IPS DF 6.9 (cell line): ENCODE measurements at places on chromosomes 16 and 17.

DNA sequence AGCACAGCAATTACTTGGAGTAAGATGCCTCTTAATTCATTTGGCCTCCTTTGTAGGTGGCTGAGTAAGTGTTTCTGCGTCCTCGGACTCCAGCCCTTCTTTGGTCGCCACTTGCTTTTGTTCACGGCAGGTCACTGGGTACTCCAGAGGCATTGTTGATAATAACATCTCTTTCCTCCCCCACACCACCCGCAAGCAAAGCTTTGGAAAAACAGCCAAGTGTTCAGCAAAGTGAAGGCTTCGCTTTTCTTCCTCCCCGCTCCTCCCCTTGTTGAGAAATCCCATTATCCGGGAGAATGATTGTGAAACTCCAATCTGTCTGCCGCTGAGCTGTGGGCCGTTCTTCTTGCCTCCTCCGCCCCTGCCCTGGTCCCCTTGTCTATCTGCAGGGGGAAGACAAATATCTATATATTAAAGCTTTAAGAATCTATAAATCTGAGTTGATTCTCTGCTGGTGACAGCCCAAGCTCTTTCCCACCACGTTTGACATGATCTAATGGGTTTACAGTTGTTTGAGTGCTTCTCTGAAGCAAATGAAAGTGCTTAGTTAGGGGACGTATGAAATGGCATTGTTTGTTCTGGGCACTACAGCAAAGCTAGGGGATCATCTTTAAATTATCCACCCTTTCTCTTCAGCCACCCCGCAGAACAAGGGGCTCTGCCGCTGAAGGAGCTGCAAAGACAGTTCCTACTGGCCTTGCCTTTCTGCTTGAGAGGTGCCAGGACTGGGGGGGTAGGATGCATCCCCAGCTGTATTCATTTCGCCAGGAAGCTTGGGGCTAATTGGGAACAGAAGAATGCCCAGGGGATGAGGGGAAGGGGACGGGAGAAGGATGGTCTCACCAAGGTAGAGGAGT lies 167.1 kb downstream of the CCDC182 start:
- H3K36me3 ChIP-seq: no peaks in the 10 kb centered on the region
- H3K27me3 ChIP-seq: no peaks in the 10 kb centered on the region
- H3K4me3 ChIP-seq: no peak overlapping the region
- no peak for DNase-seq

DNA sequence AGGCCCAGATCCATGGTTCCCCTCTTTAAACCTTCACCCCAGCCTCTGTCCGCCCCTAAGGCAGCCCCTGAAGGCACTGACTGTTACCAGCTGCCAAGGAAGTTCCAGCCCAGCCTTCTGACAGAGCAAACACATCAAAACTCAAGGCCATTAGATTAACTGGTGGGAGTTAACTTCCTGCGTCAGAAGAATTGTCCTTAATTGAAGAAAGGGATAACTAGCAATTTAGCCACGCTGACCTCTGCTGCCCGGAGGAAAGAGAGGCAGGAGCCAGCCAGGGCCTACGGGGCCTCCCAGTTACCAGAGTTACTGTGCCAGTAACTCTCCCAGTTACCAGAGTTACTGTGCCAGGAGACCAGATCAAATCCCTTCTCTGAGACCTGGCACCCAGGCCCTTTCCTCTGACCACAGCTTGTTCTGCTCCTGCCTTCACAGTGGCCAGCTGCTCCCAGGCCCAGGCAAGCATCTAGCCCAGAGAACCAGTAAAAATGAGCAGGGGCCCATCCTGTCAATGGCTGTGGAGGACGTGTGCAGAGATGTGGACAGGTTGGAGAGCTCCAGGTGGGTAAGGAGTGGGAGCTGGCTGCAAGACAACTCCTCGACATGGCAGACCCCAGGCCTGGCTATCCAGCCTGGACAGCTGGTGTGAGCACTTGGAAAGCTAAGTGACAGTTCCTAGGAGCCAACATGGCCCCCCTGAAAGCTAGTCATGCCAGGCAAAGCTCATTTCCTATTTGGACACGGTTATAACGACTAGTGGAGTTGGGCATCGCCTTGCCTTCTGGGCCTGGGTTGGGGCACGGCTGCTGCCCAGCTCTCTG lies 2.8 kb upstream of the PITPNM3 start:
- H3K27ac ChIP-seq: no peak overlapping the region
- H3K4me1 ChIP-seq: peaks cover 7% of the 10 kb centered on the region; the same call in 1 of the 2 replicates
- DNase-seq: no peak
- H3K27me3 ChIP-seq: peaks cover 22% of the 10 kb centered on the region
- H3K4me3 ChIP-seq: no peak overlapping the region
- no peaks in the 10 kb centered on the region for H3K36me3 ChIP-seq

DNA sequence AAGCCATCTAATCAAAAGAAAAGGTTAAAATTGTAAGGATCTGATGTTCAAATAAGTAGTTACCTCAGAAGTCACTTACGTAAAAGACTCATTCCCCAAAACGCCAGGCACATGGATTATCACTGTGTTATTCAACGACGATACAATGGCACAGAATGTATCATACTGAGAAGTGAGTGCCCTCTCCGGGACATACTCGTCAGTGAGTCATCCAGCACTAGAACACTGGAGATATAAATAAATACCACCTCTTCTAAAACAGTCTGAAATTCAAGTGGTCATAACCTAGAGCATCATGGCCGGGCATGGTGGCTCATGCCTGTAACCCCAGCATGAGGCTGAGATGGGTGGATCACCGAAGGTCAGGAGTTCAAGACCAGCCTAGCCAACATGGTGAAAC lies 24.9 kb downstream of the USP31 start:
- H3K27me3 ChIP-seq: no peaks in the 10 kb centered on the region
- no peak overlapping the region for H3K27ac ChIP-seq
- DNase-seq: no peak
- no peak overlapping the region for H3K4me3 ChIP-seq

- H3K27me3 ChIP-seq: no peaks in the 10 kb centered on the region
- H3K36me3 ChIP-seq: no peaks in the 10 kb centered on the region
- H3K27ac ChIP-seq: no peak overlapping the region
Observed at GRCh38 chr17:2855063-2855600, 58.9 kb downstream of the RAP1GAP2 start.

DNA sequence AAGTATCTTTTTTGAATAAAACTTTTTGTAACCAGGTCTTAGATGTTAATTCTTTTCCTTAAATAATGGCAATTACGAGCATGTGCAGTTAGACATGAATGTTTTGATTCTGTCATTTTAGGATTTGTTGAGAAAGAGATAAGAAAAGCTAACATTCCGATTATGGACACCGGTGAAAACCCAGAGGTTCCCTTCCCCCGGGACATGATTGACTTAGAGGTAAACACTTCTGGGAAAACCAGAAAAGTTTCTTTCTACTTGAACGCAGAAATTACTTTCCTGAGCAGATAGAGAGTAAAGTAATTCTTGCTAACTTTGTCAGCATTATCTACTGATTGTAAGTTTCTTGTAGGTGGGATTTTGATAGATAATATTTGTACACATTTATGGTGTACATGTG lies 9.2 kb downstream of the ATP6V0A1 start:
- no peak overlapping the region for H3K4me3 ChIP-seq
- no peak for DNase-seq
- no peak overlapping the region for H3K27ac ChIP-seq

DNA sequence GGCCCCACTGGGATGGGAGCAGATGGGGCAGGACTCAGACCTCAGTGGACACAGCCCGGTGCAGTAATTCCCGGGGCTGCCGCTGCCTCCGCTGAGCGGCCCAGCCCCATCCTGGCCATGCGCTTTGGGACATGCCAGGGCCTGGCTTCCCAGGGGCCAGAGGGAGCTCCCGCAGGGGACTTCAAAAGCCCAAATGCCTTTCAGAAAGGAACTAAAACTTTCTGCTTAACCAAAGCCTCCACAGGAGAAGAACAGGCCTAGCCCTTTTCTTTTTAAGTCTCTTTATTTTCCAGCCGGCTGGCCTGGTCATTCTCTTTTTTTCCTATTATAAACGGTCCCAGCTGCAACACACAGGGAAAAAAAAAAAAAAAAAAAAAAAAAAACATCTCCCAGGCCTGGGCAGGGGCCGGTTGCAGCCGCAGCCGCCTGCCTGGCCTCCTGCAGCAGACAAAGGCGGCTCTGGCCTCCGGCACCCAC lies 10.7 kb upstream of the ZNF423 start:
- H3K27ac ChIP-seq: no peak overlapping the region
- no peak for DNase-seq
- no peaks in the 10 kb centered on the region; the same call in 1 of the 2 replicates for H3K4me1 ChIP-seq
- no peaks in the 10 kb centered on the region for H3K36me3 ChIP-seq
- H3K27me3 ChIP-seq: no peaks in the 10 kb centered on the region

DNA sequence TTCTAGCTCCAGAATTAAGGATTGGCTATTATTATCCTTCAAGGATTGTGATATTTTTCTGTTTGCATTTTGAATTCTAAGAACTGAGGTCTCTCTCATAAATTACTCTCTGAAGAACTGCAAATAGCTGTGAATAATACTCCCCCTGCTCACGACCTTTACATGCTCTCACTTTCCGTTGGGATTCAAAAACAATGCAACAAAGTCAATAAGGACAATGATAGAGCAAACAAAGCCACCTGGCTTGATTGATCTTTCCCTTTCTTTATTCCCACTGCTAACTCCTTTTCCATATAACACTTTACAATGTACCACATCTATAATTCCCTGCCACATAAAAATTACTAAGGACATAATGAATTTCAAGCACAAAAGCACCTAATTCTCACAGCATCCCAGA lies 523.0 kb upstream of the CA10 start:
- no peak for DNase-seq
- no peaks in the 10 kb centered on the region for H3K36me3 ChIP-seq
- no peaks in the 10 kb centered on the region for H3K4me1 ChIP-seq
- H3K27ac ChIP-seq: no peak overlapping the region

DNA sequence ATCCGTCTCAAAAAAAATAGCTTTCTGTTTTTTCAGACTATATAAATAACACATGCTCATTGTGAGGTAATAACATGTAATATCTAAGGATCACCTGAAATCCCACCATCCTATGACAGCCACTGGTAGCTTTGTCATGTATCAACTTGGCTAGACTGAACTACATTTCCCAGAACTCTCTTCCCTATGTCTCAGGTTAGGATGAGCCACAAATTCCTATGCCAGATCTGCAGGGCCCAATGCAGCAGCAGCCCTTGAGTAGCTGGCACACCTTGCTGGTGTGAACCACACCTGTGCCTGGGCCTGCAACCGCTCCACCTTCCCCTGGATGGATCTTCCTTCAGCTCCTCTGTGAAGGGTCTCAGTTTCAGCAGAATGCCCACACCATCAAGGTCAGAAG lies 28.1 kb downstream of the OGFOD1 start:
- no peak overlapping the region for H3K27ac ChIP-seq
- H3K4me1 ChIP-seq: no peaks in the 10 kb centered on the region
- H3K4me3 ChIP-seq: no peak overlapping the region

GRCh38 chr17:81509207-81509971 lies 3.2 kb downstream of the ACTG1 start:
- peaks cover 24% of the 10 kb centered on the region for H3K36me3 ChIP-seq
- H3K27me3 ChIP-seq: no peaks in the 10 kb centered on the region
- H3K4me3 ChIP-seq: peak overlapping the region; percentile 8; the same call in 1 of the 2 replicates

- H3K27me3 ChIP-seq: no peaks in the 10 kb centered on the region
- no peak overlapping the region for H3K27ac ChIP-seq
- no peak overlapping the region for H3K4me3 ChIP-seq
- no peaks in the 10 kb centered on the region for H3K36me3 ChIP-seq
- no peaks in the 10 kb centered on the region for H3K4me1 ChIP-seq
Observed at GRCh38 chr17:58818654-58819053, 63.0 kb downstream of the PPM1E start.

GRCh38 chr17:29238133-29238850 lies 8.4 kb upstream of the CRYBA1 start:
- no peak overlapping the region for H3K4me3 ChIP-seq
- H3K36me3 ChIP-seq: no peaks in the 10 kb centered on the region
- H3K27ac ChIP-seq: no peak overlapping the region
- no peak for DNase-seq

DNA sequence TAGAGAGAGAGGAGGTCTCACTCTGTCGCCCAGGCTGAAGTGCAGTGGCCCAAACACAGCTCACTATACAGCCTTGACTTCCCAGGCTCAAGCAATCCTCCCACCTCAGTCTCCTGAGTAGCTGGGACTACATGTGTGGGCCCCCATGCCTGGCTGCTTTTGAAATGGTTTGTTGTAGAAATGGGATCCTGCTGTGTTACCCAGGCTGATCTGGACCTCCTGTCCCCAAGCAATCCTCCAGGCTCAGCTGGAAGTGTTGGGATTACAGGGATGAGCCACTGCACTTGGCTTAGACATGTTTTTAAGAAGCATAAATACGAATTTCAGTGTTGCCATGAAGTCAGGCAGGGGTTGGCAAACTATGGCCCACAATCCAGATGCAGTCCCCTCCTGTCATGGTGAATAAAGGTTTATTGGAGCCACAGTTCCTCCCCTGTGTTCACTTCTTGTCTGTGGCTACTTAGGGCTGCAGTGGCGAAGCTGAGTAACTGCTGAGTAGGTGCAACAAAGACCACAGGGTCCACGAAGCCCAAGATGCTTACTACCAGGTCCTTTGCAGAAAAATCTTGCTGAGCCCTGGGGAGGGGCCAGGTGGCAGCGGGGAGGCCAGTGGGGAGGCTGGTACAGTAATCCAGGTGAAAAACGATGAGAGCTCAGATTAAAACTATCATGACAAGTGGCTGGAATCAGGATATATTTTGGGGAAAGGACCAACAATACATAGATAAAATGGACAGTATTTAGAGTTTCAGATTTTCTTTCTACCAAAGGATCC lies 35.2 kb downstream of the TNFRSF13B start:
- H3K27ac ChIP-seq: no peak overlapping the region
- H3K4me3 ChIP-seq: no peak overlapping the region
- no peak for DNase-seq
- H3K27me3 ChIP-seq: no peaks in the 10 kb centered on the region
- no peaks in the 10 kb centered on the region; the same call in 1 of the 2 replicates for H3K4me1 ChIP-seq
- no peaks in the 10 kb centered on the region for H3K36me3 ChIP-seq

GRCh38 chr17:42577140-42577531 lies 393 bp downstream of the PSMC3IP start:
- H3K4me1 ChIP-seq: no peaks in the 10 kb centered on the region
- no peak overlapping the region for H3K27ac ChIP-seq
- H3K4me3 ChIP-seq: peak overlapping the region; percentile 93
- peaks cover 19% of the 10 kb centered on the region for H3K36me3 ChIP-seq
- no peaks in the 10 kb centered on the region for H3K27me3 ChIP-seq

- H3K36me3 ChIP-seq: no peaks in the 10 kb centered on the region
- no peaks in the 10 kb centered on the region for H3K4me1 ChIP-seq
- H3K4me3 ChIP-seq: no peak overlapping the region
- no peaks in the 10 kb centered on the region for H3K27me3 ChIP-seq
- no peak for DNase-seq
- no peak overlapping the region for H3K27ac ChIP-seq
Observed at GRCh38 chr16:62156971-62157370, 120.7 kb upstream of the CDH8 start.

- no peak overlapping the region for H3K4me3 ChIP-seq
- H3K27ac ChIP-seq: no peak overlapping the region
- no peaks in the 10 kb centered on the region; the same call in none of the 2 replicates for H3K4me1 ChIP-seq
- H3K36me3 ChIP-seq: peaks cover 19% of the 10 kb centered on the region
Observed at GRCh38 chr16:30004424-30004776, 6.4 kb downstream of the DOC2A start.

DNA sequence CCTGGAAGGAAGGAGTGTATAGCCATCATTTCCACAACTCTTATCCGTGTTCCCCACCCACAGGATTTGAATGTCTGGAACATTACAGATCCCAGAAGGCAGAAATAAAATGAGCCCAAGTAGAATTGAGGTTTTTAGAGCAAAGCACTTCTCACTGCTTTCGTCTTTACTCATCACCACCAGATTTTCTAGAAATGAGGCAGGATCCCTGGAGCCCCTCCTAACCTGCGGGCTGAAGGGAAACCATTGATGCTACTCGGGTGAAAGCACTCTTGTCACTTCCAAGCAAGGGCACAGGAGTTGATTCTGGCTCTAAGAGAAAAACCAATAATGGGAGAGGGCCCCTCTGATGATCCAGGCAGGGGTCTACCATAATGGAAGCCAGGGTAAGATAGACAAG lies 2.8 kb upstream of the ALDOC start:
- no peak overlapping the region for H3K27ac ChIP-seq
- DNase-seq: no peak
- H3K27me3 ChIP-seq: no peaks in the 10 kb centered on the region
- no peak overlapping the region for H3K4me3 ChIP-seq
